ENCODE measurements at places on chromosomes 7 and 10.

DNA sequence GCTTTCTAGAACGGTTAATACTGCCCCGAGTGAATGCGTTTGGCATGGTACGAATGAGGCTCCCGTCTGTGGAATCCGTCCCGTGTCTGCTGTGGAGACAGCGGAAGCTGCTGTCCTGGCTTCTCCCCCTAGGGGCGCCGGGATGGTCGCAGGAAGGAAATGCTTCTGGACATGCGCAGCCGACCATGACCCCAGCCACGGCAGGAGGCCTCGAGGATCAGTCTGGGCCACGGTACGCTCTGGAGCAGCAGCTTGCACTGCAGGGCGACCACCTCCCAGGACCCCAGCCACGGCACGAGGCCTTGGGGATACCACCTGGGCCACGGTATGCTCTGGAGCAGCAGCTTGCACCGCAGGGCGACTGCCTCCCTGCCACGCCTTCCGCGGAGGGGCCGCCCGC lies 107.9 kb downstream of the CYTH3 start:
- no peak for DNase-seq

GRCh38 chr7:101058355-101058754 lies 26.9 kb upstream of the TRIM56 start:
- no peak for DNase-seq

DNA sequence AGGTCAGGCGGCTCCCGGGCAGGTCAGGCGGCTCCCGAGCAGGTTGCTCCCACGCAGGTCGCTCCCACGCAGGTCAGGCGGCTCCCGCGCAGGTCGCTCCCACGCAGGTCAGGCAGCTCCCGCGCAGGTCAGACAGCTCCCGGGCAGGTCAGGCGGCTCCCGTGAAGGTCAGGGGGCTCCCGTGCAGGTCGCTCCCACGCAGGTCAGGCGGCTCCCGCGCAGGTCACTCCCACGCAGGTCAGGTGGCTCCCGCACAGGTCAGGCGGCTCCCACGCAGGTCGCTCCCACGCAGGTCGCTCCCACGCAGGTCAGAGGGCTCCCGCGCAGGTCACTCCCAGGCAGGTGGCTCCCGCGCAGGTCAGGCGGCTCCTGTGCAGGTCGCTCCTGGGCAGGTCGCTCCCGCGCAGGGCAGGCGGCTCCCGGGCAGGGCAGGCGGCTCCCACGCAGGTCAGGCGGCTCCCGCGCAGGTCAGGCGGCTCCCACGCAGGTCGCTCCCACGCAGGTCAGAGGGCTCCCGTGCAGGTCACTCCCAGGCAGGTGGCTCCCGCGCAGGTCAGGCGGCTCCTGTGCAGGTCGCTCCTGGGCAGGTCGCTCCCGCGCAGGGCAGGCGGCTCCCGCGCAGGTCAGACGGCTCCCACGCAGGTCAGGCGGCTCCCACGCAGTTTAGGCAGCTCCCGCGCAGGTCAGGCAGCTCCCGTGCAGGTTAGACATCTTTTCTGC lies 30.7 kb downstream of the PTPRN2 start:
- no peak for DNase-seq

DNA sequence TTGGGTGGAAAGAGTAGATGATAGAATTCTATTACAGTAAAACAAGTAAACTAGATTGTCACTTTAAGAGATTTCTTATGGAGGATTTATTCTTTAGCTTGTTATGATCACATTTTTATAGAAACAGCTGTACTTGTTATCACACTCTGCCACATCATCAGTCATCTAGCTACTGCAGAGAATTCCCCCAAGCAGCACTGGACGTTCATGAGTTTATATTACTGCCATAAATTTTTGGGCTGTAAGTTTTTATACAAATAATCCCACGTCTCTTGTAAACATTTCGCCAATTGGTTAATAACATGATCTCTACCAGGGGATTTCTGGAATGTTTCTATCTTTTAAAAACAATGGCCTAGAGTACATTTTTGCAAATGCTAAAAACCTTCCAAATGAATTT lies 238.8 kb downstream of the POLR1F start:
- no peak for DNase-seq

GRCh38 chr7:110693344-110693743 lies 397.6 kb upstream of the LRRN3 start:
- no peak for DNase-seq

DNA sequence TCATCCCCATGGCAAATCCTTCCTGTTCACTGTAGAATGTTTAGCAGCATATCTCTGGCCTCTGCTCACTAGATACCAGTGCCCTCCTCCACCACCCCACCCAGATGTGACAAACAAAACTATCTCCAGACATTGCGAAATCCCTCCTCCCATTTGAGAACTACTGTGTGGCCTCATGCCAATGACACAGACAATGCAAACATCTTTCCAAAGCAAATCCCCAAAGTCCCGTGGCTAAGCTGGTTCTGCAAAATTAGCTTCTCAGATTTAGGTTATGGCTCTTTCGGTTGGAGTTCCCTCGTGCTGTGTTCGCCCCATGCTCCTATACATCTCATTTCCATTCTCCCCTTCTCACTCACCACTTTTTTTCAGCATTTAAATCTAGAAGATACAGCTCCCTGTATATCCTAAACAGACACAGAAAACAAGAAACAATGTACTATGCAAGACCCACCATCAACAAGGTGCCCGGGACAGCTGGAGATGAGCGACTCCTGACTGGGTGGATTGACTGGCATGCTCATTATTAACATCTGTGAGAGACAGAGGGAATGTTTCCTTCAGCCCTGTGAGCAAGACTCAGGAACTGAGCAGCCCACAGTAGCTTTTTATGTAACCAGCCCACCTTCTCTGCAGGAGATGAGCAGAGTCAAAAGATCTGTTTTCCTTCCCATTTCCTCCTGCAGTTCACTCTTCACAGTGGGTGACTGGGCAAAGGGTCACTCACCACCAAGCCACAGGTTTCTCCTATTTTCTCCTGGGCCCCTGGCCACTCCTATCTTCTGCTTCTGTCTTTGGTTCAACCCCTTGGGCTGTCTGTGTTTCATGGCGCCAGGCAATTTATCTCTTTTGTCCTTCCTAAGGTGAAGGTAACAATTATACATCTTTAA lies 225.7 kb upstream of the AOAH start:
- DNase-seq: no peak

DNA sequence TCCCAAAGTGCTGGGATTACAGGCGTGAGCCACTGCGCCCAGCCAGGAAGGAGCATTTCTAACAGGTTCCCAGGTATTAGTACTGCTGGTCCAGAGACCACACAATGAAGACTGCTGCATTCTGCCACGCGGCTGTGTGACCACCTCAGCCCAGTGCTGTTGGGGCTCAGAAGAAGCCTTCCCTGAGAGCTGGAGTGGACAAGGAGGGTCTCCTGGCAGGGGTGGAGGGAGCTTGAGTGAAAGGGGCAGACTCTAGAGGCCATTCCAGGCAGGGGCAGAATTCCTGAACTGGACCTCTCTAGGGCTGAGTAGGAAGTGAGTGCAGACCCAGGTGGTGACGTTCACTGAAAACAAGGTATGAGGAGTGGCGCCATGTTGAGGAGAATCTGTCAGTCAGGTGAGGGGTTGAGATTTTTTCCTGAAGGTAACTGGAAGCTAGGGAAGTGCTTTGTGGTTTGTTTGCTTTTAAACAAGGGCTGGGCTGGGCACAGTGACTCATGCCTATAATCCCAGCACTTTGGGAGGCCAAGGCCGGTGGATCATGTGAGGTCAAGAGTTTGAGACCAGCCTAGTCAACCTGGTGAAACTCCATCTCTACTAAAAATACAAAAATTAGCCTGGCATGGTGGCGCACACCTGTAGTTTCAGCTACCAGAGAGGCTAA lies 67.6 kb downstream of the TACC2 start:
- DNase-seq: no peak

DNA sequence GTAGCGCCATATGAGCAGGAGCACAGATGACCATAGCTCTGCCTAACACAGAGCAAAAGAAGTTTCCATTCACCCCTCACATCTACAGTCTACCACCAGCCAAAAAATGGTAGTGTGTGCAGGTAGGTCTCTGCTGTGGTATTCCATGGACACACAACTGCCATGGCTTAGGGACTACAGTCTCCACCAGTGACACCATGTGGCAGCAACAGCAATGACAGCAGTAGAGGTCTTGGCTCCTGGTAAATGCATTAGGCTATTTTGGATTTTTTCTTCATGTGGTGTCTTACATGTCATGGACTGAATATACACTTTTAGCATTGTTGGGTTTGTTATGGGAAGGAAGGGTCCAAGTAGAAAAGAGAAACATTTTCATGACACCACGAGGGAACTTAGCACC lies 70.1 kb upstream of the CABCOCO1 start:
- DNase-seq: no peak

GRCh38 chr7:256981-257646 lies 32.9 kb upstream of the FOXL3 start:
- no peak for DNase-seq

DNA sequence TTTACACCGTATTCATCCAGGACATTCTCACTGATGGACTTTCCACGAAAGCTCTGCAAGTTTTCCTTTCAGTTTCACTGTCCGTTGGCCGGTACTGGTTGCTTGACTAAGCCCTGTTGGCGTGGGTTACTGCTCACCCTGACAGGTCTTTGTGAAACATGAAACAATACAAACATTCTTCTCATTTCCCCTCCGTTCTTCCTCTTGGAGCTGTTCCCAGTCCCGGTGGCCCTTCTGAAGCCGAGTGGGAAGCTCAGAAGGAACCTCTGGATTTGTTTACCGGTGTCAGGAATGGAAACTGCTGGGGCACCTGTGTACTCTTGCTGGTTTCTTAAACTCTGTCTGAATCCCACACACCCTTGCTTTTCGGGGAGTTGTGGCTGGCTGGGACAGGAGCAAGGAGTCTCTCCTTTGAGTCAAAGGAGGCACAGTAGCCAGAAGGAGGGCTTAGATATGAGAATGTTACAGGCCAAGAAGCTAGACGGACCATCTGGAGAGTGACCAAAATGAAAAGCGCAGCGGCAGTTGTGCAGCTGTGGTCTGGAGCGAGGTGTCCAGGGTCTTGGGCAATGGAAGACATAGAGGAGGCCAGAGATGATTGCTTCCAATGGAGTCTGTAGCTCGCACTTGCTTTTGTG lies 45.7 kb downstream of the LYZL2 start:
- DNase-seq: no peak

- DNase-seq: no peak
Observed at GRCh38 chr7:5082806-5083205, 37.1 kb downstream of the RBAK start.

- DNase-seq: no peak
Observed at GRCh38 chr10:75247797-75248196, 12.0 kb upstream of the COMTD1 start.

DNA sequence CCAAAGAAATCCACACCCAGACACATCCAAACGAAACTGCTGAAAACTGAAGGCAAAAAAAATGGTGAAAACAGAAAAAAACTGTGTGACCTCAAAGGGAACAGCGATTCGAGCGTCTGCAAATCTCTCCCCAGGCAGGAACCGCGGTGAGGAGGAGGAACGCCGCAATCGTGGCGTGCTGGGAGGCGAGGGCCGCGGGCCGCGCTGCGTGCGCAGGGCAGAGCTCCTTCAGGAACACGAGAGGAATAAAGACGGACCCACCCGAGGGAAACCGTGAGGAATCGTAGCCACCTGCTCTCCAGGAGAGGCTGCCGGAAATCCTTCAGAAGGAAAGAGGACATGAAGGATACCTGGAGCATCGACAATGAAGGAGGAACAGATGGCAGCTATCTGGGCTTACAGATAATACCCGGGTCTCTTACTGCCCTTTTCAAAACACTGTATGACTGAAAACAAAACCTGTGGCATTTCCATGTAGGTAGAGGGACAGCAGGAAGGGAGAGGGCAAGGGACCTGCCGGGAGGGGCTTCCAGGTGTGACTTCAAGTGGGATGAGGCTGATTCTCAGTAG lies 266.0 kb downstream of the MAD1L1 start:
- DNase-seq: no peak

GRCh38 chr7:28661826-28662595 lies 249.7 kb downstream of the CREB5 start:
- DNase-seq: no peak

- DNase-seq: no peak
Observed at GRCh38 chr10:77189075-77189474, 448.5 kb downstream of the KCNMA1 start.

DNA sequence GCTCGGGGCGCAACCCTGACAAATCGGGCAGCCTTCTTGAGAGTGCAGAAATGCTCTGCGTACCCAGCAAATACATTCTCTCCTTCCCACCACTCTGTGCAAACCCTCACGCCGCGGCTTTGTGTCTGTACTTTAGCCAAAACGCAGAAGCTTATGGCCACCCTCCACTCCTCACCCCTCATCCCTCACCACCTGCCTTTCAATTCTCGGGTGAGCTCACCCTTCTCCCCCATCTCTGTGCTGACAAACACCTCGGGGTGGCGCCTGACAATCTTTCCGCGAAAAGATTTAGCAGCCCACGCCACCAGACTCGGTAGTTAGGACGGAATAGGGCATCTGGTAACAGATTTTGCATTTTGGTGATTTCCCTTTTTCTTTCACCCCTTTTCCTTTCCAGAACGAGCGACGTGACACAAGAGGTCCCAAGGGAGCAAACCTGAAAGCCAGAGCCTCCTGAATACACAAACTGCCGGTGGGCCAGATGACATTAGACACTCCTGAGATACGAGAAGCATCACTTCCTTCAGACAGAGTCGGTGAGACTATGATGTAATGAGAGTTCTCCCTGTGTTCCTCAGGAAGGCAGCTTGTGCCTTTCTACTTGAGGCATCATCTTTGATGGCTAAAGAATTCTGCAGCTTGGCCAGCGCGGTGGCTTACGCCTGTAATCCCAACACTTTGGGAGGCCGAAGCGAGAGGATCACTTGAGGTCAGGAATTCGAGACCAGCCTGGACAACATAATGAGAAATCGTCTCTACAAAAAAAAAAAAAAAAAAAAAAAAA lies 671 bp upstream of the ATAD1 start:
- DNase-seq: peak; percentile 30

- DNase-seq: no peak
Observed at GRCh38 chr7:34062341-34062740, 157.0 kb downstream of the BMPER start.

GRCh38 chr7:70630440-70630817 lies 501.5 kb upstream of the GALNT17 start:
- no peak for DNase-seq

- DNase-seq: peak; percentile 49
Observed at GRCh38 chr10:110209926-110210673, 2.7 kb downstream of the MXI1 start.

DNA sequence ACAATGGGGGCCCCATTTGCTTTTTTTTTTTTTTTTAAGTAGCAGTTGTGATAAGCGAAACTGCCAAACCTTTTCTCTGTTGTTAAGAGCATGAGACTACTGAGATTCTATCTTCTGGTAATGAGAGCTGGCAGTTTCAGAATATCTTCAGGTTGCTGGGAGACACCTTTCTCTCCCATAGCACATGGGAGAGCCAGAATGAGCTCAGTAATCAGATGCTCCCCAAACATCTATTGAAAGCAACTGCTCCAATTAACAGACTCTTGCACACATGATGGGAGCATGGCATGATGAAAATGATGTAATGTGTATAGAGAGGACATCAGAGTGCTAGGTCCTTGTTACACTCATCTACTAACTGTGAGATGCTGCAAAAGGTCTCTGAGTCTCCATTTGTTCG lies 18.8 kb downstream of the MYO3A start:
- DNase-seq: no peak
